Daoy (cell line): ENCODE measurements at places on chromosomes 11 and 22.

- no peak for DNase-seq
These were observed 138.5 kb downstream of the ARHGAP42 start for GRCh38 chr11:100825626-100826025.

- peak; percentile 81 for DNase-seq
These were observed 6.8 kb upstream of the OR10A2 start for GRCh38 chr11:6855971-6856541.

DNA sequence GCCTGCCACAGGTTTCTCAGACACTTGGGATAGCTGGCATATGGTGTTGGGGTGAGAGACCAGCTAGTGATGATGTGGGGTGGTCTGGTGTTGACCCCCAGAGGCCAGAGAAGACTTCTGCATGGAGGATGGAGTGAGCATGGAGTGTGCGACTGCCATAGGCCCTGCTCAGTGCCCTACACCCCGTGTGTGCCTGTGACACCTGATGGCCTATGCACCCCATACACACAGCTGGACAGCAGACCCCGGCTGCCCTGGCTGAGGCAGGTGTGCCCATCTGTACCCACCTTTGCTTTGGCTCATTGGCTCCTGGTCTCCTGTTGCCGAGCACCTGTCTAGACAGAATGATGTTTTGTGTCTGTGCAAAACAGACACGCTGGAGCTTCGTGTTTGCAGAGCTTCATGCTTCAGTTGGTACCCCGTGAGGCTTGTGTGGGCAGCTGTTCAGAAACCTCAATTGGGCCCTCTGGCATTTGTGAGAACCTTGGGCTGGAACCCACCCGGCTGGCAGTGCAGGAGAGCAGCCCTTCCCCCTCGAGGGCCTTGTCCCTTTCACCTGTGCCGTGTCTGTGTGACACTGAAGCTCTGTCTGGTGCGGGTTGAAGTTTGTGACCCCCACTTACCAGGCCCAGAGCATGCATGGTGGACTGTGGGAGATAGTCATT, 27.6 kb downstream of the BCR start:
- DNase-seq = no peak

DNA sequence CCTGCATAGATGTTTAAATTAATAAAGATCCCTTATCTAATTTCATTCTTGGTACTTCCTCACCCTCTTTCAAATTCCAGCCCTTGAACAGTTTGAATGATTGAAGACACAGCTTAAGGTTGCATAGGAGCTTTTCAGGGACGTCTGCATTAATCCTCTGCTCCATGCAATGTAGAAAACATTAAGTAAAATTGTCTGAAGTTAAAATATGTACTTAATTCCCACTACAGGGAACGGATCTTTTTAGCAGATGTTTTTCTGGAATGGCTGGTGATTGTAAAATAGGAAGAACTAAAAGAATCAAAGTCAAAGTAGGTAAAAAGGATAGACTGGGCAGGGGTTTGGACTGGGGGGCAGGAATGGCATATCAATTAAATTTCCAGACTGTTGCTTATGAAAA, 58.9 kb downstream of the ABTB2 start:
- DNase-seq = no peak

GRCh38 chr11:35047179-35047578, 91.8 kb upstream of the CD44 start:
- no peak for DNase-seq
